Chondrocyte (in vitro differentiated cells): ENCODE measurements at places on chromosomes 7 and 10.

GRCh38 chr7:55565681-55566080 is 6.6 kb downstream of the VOPP1 start:
- peaks cover 57% of the 10 kb centered on the region for H3K4me1 ChIP-seq
- no peaks in the 10 kb centered on the region for H3K36me3 ChIP-seq
- no peak overlapping the region for H3K27ac ChIP-seq
- no peaks in the 10 kb centered on the region for H3K27me3 ChIP-seq
- no peak for DNase-seq

- no peaks in the 10 kb centered on the region for H3K27me3 ChIP-seq
- H3K36me3 ChIP-seq = peaks cover 3% of the 10 kb centered on the region
- no peak for DNase-seq
- H3K4me3 ChIP-seq = no peak overlapping the region
- peaks cover 27% of the 10 kb centered on the region for H3K4me1 ChIP-seq
- no peak overlapping the region for H3K27ac ChIP-seq
These were observed 281.9 kb downstream of the CAMK1D start for GRCh38 chr10:12631216-12631615.

GRCh38 chr7:153475239-153475638 is 577.0 kb upstream of the DPP6 start:
- H3K4me3 ChIP-seq = no peak overlapping the region
- DNase-seq = no peak
- no peak overlapping the region for H3K27ac ChIP-seq
- H3K36me3 ChIP-seq = peaks cover 3% of the 10 kb centered on the region
- H3K4me1 ChIP-seq = no peaks in the 10 kb centered on the region

DNA sequence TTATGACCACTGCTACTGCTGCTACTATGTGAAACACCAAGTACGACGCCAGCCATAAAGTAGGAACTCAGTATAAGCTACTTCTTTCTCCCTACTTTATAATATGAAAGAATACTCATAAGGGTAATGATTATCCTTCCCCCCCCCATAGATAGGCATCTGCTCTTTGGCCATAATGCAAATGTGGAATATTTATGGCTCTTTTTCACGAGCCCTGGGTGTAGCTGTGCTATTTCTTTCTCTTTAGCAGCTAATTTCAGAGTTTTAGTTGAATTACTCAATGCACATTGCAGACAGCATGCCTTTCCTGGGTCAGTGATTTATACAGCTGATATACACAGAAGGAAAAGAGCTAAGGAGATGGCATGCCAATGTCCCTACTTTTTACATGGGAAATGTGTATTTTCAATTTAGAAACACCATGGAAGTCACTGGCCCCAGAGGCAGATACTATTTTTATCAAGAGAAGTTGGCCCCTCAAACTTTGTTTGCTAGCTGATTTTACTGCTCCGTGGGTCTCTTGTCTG is 234.1 kb upstream of the KIAA1217 start:
- no peak overlapping the region for H3K4me3 ChIP-seq
- H3K4me1 ChIP-seq = no peaks in the 10 kb centered on the region
- no peak overlapping the region for H3K27ac ChIP-seq
- H3K36me3 ChIP-seq = no peaks in the 10 kb centered on the region
- peaks cover 4% of the 10 kb centered on the region for H3K27me3 ChIP-seq

DNA sequence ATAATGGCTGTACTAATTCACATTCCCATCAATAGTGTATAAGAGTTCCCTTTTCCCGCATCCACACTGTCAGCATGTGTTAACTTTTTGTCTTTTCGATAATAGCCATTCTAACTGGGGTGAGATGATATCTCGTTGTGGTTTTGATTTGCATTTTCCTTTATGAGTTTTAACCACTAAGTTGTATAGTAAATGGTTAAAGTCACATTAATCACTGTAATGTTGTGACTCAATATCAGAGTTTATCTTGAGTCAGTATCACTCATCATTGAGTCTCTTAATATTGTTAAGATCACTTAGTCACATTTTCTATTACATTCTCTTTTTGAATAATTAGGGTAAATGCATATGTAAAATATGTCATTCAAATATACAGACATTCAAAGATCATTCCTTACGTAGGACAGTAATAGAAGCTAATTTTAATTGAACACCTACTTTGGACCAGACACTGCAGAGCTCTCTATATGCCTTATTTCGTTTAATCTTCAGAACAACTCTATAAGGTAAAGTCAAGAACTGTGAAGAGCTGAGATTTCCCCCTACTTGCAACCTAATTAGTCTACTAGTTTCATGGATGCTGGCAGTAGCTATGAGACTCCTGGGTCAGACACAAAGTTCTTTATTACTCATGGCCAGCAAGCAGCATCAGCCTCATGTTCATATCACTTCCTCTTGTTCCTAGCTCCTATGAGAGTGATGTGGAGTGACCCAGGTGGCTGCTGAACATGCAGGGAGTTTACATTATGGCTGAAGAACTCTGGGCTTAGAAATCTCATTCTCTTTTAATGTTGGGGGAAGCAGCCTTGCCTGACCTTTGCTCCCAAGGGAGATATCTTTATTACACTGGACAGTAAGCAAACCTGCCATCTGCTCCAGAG is 30.5 kb downstream of the CREB5 start:
- H3K27me3 ChIP-seq = no peaks in the 10 kb centered on the region
- no peaks in the 10 kb centered on the region for H3K4me1 ChIP-seq
- peaks cover 1% of the 10 kb centered on the region for H3K36me3 ChIP-seq

DNA sequence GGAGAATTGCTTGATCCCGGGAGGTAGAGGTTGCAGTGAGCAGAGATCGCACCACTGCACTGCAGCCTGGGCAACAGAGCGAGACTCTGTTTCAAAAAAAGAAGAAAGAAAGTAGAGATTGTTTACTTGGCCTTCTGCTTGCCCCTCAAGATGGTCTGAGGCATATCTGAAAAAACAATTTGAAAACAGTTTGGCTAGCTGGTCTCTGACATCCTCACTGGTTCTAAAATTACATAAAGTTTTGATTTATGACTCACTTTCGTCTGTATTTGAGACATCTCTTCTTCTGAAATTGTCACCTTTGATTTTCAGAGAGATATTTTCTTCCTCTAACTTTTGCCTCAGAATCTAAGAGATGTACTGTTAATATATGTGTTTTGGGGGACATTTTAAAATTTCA is 49.6 kb upstream of the HELLS start:
- H3K27ac ChIP-seq = peak overlapping the region; percentile 82
- peaks cover 4% of the 10 kb centered on the region for H3K36me3 ChIP-seq
- peak overlapping the region; percentile 1 for H3K4me3 ChIP-seq
- DNase-seq = no peak
- H3K4me1 ChIP-seq = peaks cover 28% of the 10 kb centered on the region
